Cerebellar nuclear complex (tissue), 1 donor: ENCODE measurements at places on chromosomes 13 and 19.

DNA sequence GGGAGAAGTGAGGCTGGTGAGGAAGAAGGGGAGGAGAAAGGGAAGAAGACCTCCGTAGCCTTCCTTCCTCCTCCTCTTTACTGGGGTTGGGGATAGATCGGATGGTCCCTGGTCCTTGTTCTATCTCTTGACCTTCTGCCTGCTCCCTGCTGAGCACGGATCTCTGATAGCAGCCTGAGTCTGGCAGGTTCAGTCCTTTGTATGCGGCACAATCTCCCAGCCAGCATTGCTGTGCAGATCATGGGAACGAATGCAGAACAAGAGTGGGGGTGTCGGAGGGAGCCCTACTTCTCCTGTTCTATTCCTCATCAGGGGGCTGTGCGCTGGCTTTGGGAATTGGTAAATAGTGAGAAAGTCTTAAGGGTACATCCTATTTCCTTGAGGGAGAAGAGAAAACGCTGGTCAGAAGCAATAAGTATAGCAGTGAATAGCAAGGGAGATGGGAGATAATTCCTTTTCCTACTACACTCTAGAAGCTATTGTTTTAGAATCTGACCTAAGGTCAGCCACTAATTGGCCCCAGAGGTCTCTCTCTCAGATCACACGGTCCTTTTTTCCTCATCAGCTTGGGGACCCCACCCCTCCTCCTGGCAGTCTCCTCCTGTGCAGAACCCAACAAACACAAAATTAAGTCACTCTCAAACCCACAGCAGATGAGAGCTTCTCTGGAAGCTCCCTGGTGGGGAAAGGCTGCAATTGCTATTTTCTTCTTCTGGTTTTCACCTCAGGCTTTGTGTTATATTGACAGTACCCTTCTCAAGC, 41.0 kb downstream of the KL start:
- no peak for DNase-seq

GRCh38 chr13:111515635-111516034, 195.2 kb downstream of the TEX29 start:
- no peak for DNase-seq

GRCh38 chr19:7918615-7919421, 1.3 kb upstream of the SNAPC2 start:
- DNase-seq, result no peak

- peak; percentile 79 for DNase-seq
These were observed at the start of gene POLR1G for GRCh38 chr19:45406226-45407090. TSS of gene POLR1G (plus strand) at chr19:45406644. CDS start at chr19:45406697, 53 bp downstream.

DNA sequence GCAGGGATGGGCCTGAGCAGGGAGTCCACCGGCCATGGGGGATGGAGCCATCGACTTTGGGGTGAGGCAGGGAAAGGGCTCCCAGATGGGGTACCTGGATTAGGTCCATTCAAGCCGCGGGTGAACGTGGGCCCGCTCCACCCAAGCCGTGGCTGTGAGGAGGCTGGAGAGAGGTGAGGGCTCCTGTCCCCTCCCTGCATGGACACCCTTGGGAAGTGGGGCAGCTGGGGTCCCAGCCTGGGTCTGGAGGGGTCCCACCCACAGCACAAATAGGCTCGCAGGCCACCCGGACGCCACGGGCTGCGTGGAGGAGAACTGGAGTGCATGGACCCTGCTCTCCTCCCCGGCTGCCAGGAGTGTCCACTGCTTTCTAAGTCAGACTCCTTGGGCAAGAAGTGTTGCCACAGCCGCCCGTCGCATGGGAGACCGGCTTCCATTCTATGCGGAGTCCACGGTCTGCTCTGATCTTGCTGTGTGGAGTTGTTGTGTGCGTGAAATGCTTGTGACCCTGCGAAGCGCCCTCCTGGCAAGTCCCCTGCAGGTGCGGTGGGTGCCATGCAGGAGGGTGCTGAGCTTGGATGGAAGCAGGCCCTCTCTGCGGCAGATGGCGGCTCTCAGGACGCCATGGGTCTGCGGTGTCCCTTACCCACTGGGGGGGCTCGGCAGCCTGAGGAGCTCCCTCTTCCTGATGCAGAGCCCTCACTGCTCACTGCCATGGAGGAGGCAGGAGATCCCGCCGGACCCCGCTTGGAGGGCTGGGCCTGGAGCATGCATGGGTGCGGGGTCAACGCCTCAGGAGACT, 2.0 kb downstream of the DAZAP1 start:
- DNase-seq, result no peak
